ENCODE measurements at places on chromosomes 5 and 9.

- no peak for DNase-seq
Measured at GRCh38 chr5:6732634-6733410, 19.6 kb downstream of the TENT4A start.

DNA sequence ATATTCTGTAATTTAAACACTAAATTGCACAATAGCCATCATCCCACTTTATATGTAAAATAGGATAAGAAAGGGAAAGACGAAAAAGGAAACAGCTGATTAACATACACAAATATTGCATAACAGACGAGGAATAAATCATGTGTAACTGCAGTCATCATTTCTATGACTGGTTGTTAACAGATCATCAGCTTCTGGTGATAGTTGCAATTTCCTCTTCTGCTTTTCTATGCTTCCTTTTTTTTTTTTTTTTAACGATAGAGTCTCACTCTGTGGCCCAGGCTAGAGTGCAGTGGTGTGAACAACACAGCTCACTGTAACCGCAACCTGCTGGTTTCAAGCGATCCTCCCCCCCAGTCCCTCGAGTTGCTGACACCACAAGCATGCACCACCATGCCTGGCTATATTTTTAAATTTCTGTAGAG is 22.5 kb upstream of the JAKMIP2 start:
- DNase-seq: no peak

DNA sequence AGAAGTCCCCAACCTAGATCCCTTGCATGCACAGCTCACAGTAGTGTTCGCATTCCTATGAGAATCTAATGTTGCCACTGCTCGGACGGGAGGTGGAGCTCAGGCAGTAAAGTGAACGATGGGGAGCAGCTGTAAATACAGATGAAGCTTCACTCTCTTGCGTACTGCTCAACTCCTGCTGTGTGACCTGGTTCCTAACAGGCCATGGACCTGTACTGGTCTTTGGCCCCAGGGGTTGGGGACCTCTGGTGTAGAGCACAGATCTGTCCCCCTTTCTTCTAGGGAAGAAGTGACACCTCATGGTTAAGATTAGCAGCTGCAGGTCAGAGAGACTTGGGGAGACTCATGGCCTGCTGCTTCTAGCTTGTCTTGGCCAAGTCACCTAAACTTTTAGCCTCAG is 7.1 kb downstream of the ARHGEF28 start:
- no peak for DNase-seq

- no peak for DNase-seq
Measured at GRCh38 chr9:131739133-131739958, 530 bp downstream of the RAPGEF1 start.

- DNase-seq: no peak
Measured at GRCh38 chr9:2153630-2154217, 138.6 kb downstream of the SMARCA2 start.

DNA sequence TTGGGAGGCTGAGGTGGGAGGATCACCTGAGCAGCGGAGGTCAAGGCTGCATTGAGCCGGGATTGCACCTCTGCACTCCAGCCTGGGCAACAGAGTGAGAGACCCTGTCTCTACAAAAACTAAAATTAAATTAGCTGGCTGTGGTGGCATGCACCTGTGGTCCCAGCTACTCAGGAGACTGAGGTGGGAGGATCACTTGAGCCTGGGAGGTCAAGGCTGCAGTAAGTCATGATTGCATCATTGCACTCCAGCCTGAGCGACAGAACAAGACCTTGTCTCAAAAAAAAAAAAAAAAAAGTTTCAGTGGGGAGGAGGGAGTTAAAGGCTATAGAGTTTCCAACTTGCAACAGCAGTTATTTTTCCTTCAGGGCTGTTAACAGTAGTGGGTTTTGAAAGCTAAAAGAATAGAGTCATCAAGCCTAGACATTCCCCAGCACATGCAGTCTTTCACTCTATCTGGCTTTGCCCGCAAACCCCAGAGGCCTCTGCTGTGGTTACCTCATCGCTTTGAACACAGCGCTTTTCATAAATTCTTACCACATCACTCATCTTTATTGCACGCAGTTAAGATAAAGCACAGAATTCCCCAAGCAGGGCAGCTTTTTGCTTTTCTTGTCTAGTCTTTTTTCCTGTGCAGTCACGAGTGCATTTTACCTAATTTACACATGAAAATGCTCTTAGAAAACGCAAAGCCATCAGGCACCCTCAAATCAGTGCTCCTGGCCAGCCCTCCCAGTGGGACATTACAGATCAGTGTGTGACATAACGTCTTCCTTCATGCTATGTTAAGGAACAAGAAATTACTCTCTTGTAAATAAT is 8.7 kb upstream of the SLC2A8 start:
- DNase-seq: peak; percentile 31

DNA sequence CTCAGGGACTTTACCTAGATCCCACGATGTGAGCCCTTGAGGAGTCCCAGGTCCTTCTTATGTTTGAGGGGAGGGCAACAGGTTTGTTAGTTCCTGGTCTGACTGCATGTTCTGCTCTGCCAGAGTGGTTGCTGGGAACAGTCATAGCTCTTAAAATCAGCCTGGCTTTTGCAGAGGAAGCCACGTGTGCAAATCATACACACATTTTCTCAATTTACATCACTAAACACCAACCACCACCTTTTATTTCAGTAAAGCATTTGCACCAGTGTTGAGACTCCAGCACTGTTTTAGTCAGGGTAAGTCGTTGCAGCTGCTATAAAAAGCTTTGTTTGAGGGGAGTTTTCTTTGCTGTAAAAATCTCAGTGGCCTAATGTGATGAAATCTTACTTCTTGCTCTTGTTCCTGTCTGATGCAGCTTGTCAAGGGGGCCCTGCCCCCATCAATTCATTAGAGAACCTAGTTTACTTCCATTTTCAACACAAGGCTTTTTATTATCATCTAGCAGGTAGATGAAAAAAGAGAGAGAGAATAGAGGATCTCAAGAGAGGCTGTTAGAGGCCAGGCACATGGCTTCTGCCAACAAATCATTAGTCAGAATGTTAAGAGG is 70.3 kb upstream of the VCAN start:
- DNase-seq: no peak

DNA sequence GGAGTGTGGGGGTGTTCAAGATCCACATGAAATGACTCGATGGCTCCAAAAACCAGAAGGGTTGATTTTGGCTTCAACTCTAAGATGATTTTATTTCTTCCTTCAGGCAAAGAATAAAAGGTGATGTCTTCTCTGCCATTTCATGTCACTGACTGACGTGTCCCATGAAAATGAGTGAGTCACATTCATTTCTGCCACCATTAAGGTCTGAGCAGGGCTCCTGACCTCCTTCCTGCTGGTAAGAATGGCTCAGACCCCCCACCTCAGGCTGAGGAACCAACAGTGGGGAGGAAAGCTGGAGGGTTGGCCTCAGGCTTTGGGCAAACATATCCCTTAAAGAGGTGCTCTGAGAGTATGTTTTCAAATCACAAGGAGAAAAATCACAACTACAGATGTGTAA is 53.9 kb upstream of the ZNF354A start:
- DNase-seq: no peak

DNA sequence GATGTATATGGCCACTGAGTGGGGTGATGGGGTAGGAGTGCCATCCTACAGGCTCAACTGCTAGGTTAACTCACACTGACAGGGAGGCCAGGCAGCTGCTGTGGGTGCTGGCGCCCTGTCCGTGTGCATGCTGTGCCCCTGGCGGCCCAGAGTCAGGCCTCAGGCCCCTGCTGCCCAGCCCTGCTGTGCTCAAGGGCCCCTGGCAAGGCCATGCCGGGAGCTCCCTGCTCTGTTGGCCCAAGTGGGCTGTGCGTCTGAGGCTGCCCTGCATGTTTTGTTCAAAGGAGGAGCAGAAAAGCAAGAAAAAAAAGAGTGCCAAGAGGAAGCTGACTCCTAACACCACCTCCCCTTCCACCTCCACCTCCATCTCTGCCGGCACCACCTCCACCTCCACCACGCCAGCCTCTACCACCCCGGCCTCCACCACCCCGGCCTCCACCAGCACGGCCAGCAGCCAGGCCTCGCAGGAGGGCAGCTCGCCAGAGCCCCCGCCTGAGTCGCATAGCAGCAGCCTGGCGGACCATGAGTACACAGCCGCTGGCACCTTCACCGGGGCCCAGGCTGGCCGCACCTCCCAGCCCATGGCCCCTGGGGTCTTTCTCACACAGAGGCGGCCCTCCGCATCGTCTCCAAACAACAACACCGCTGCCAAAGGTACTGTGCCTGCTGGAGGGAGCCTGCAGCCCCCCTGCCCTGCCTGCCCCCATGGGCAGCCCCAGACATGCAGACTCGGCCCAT is 100.1 kb downstream of the PHF2 start:
- peak; percentile 70 for DNase-seq

Measured in posterior cingulate gyrus (tissue), 11 donors.